ENCODE measurements at places on chromosomes 7 and 10.

DNA sequence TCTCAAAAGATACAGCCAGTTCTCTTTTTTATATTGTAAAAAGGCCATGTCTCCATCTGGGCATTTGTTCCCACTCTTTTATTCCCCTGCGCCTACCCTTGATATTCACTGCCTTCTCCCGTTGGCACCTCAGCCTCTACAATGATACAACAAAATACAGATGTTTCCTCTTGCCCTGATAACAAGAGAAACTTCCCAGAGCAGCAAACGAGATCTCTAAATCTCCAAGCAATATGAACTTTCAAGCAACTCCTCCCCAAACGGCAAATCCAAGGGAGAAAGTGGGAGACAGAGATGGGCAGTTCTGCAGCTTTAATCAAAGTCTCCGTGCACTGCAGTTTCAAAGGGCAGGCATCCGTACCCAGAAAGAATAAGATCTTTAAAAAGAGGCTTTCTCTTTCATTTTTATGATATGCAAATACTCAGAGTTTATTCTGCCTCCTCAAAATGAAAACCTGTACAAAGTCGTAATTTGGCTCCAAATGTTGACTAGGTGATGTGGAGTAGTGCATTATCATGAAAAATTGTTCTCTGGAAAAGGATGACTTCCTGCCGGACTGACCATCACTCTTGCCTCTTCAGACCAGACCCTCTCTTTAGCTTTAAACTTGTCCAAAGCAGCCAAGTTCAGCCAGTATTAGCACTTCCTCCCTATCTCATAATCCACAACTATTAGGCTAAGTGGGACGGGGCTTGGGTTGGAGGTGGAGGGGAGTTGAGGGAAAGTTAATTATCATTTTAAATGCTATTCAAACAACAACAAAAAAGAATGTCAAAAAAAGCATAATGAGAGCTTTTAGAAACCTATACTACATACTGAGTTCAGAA, 682 bp downstream of the HGF start:
- DNase-seq = peak; percentile 40

DNA sequence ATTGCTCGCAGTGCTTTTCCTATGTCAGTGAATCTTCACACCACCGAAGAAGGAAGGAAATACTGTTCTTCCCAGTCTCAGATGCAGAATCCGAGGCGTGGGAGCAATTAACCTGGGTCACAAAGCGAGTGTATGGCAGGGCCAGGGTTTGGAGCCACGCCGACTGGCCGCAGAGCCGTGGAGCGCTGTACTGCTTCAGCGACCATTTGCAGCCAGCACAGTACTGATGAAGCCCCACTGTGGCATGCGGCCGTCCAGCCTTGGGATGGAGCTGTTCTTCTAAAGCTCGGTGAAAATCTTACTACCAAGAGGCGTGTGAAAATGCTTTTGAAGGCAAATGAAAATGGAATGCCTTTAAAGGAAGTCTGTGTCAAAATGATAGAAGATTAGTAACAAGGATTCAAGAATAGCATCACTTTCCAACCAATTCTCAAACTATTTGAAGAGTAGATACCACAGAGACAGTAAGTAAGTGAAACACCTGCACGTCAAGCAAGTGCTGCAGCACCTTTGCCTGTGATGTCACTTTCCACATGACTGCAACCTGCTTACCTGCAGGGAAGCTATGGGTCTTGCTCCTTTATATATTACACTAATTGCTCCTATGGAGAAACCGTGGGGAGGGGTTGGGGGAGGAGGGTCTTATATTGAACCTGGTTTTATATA, 4.9 kb downstream of the PPP2R2D start:
- DNase-seq = no peak

- DNase-seq = no peak
These were observed 64.4 kb downstream of the TBXAS1 start for GRCh38 chr7:139893461-139893860.

DNA sequence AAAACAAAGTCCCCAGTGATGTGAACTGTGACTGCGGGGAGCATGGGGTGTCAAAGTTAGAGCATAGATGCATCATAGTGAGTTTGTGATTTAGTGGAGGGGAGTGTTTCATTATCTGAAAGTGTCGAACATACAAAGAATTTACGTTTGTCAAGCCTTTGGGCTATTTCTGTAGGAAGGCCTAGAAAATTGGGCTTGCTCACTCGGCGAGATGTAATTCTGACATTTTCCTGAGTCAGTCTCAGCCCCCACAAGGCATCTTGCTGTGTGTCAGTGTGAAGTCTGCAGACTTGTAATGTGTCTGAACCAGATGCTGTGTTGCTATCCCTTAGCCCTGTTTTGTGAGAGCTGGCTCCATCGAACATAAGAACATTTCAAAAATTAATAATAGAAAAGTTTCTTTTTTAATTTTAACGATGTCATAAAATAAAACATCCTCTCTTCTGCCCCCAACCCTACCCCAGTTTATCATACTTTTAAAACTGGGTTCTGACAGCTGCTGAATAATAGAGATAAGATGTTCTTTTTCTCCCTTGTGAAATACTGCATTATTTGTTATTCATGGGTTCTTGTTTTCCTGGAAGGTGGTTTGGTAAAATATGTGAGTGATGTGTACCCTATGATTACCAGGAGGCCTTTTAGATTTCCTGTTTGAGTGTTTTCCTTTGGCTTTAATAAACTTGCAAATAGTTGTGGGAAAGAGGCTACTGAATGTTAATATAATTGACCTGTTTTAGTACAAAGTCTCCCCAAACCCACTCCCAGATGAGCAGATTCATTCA, 207.4 kb downstream of the GPR158 start:
- no peak for DNase-seq

- DNase-seq = peak; percentile 14
These were observed 199.6 kb upstream of the HDAC9 start for GRCh38 chr7:18295781-18296423.

GRCh38 chr7:15556339-15557105, 5.3 kb downstream of the AGMO start:
- no peak for DNase-seq

DNA sequence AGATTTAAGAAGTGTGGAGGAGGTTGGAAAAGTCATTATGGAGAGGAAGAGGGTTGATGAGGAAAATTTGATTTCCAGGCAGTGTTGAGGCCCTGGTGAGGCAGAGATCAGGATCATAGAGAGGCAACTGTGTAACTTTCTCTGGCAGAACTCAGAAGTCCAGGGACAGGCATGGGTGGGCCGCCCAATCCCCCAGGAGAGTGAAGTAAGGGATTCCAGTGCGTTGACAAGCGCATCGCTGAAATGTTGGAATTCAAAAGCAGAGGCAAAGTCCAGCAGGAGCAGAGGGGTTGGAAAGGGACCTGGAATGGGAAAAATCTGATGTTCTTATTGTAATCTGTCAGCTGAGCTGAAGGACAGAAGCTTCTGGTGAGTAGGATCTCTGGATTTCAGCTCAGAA, 207.3 kb downstream of the FAM107B start:
- DNase-seq = no peak

DNA sequence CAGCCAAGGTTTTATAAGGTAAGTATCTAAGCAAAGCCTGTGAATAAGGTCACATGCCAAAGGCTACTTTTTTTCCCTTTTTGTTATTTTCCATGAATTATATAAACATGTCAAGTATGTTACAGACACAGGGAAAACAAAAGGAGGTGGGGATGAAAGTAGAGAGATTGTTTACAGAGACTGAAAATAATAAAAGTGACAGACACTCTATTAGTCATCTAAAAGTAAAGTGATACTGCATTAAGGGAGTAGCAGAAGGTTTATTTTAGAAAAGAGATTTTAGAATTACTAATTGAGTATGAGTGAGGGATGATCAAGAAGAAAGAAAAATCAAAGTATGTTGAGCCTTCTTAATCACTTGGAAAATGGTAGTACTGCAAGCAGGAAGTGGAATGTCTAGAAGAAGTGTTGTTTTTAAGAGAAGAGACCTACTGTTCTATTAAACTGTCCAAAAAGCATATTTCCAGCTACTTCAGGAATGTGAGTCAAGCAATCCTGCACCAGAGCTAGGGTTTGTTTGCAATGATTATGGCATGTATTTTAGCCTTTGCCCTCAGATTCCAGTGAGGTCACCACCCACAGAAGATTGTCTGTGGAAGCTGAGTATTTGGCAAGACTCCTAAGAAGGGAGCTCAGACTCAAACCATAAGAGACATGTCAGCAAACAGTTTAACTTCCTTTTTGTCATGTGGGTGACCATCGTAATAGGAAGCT, 177.9 kb upstream of the PLXDC2 start:
- no peak for DNase-seq

GRCh38 chr7:71661671-71662224, 529.8 kb downstream of the GALNT17 start:
- no peak for DNase-seq

DNA sequence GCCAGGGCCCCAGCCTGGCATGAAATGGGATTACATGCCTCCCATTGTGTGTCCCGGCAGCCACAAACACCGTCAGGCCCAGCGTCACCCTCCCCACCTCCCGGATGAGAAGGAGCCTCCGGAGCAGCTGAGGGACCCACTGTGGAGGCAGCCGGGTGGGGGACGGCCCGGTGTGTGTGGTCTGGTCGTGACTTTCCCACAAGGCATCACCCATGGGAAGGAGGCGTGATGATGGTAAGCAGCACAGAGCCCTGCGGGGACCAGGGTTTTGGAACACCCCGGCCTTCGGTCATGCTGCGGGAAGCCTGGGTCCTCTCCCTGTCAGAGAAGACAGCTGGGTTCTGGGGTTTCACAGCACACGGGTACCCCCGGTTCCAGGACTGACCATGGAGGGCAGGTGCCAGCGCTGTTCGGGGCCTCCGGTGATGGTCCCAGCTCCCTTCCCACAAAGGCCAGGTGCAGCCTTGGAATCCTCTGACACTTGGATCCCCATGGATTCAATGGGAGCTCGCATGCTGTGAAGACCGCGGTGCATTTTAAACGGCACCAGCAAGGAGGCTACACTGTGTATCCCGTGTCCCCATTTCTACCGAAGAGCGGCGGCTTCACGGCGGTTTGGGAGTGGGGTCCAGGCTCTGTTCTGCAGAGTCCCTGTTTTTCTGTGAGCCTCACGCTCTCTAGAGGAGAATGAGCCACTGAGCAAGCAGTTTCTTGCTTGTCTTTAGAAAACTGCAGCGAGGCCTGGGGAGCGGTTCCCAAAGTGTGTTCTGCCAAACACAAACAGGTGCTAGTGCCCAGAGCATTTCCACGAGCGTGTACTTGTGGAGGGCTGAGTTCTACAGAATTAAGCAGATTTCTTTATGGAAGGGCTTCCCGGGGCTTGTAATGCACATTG, 336.0 kb downstream of the ADARB2 start:
- DNase-seq = no peak

GRCh38 chr10:106661767-106662140, 502.8 kb downstream of the SORCS1 start:
- DNase-seq = no peak

DNA sequence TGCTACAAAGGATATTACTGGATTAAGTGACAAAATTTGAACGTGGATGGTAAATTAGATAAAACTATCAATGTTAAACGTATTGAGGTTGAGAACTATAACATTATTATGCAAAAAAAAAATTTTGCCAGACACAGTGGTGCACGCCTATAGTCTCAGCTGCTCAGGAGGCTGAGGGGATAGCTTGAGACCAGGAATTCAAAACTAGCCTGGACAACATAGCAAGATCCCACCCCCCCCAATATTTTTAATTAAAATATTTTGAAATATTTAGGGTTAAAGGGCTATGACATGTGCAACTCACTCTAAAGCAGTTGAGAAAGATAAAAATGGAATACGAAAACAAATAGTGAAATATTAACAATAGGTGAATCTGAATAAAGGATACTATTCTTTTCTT, 45.1 kb upstream of the ANAPC16 start:
- no peak for DNase-seq

DNA sequence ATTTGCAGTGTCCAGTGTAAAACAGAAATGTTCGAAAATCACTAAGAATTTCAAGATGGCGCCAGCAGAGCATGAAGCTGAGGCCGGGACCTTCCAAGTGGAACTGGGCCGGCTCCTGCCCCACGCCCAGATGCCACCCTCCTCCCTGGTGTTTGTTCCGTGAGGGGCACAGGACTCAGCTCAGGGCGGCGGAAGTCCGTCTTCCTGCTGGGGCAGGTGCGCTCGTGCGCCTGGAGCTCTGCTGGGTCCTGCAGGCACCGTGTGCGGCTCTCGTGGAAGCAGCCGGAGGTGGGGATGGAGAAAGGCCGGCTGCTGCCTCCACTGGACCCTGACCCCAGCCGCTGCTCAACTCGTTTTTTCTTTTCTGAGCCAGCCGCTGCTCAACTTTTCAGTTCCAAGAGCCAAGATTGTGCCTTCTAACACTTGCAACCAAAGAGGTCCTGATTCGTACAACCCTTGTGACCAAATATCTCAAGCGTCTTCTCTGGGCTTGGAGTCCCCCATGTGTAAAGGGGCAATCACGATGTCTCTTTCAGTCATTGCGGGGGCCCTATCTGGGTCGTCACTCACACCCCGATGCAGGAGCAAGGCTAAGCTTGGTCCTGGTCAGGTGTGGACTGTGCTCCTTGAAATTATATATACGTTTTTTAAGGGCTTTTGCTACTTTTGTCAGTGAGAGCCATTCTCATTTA, 334.4 kb downstream of the ADARB2 start:
- no peak for DNase-seq

DNA sequence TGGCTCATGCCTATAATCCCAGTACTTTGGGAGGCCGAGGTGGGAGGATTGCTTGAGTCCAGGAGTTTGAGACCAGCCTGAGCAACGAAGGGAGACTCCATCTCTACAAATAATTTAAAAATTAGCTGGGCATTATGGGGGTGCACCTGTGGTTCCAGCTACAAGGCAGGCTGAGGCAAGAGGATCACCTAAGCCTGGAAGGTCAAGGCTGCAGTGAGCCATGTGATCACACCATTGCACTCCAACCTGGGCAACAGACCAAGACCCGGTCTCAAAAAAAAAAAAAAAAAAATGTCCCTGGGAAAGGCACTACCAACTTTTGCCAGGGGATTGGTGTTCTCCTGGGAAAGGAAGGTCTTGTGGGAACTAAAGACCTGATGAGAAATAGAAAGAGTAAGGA, 134.2 kb upstream of the AUTS2 start:
- no peak for DNase-seq

- DNase-seq = no peak
These were observed 1.7 kb downstream of the COL28A1 start for GRCh38 chr7:7533831-7534430.

GRCh38 chr7:50351267-50351666, 46.8 kb downstream of the IKZF1 start:
- DNase-seq = no peak

- DNase-seq = peak; percentile 40
These were observed 764.3 kb downstream of the TYW1 start for GRCh38 chr7:67760971-67761370.

DNA sequence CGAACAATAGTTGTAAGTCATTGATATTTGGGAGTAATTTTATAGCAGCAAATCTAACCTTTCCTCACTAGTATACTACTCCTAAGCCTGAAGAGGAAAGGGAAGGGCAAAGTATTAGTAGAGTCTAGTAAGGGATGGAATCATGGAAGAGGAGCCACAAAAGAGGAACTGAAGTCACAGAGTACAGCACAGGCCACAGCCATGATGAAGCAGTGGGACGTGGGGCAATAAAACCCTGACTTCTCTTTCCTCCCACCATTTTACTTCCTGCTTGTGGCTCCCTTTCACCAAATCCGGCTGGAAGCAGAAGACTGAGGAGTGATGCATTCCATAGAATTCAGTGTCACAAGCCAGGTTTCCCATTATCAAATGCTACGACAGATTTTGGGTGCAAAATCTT, 58.7 kb downstream of the CABCOCO1 start:
- DNase-seq = no peak

All from cardiac muscle cell (in vitro differentiated cells and primary cell).